Stimulated activated naive CD8-positive, alpha-beta T cell treated with anti-CD3 and anti-CD28 coated beads, Interleukin-15, amount 100 ng/mL, for 72 hours (primary cell): ENCODE measurements at places on chromosomes 7 and 10.

DNA sequence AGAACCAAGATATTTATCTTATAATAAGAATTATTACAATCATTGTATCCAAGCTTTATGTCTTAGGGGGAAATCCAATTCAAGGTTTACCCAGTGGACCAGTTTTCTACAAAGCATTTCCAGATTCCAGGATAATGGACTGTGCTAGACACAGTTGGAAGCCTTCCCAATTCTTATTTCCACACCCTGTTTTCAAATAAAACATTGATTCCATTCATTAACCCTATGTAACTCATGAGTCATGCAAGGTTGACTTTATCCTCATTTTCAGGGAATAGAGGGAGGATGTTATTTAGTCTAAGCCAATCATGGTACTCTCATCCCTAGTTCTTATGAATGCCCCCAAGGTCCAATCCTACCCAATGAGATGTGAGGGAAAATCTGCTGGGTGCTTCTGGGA is 145.7 kb downstream of the RNLS start:
- no peak for DNase-seq

GRCh38 chr10:71279590-71280170 is 39.4 kb upstream of the SLC29A3 start:
- no peak for DNase-seq

GRCh38 chr7:151384352-151384697 is 25.5 kb downstream of the WDR86 start:
- no peak for DNase-seq

DNA sequence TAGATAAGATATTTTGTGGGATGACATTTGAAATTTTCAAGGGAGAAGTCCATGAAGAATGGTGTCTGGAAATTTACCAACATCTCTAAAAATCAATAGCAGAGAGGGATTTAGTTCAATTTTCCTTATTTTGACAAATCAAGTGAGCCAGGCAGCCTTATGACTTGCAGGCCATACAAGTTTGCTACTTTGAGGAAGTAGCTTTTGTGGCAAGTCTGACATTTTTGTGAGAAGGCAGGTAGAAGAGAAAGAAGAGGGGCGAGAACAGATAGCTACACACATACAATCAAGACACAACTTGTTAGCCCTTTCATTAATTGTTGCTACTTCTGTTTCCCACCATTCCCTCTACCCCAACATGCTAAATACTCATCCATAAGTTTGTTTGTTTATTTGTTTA is 74.5 kb upstream of the OIT3 start:
- DNase-seq: no peak

GRCh38 chr7:106603346-106603745 is 57.6 kb downstream of the CCDC71L start:
- DNase-seq: no peak

DNA sequence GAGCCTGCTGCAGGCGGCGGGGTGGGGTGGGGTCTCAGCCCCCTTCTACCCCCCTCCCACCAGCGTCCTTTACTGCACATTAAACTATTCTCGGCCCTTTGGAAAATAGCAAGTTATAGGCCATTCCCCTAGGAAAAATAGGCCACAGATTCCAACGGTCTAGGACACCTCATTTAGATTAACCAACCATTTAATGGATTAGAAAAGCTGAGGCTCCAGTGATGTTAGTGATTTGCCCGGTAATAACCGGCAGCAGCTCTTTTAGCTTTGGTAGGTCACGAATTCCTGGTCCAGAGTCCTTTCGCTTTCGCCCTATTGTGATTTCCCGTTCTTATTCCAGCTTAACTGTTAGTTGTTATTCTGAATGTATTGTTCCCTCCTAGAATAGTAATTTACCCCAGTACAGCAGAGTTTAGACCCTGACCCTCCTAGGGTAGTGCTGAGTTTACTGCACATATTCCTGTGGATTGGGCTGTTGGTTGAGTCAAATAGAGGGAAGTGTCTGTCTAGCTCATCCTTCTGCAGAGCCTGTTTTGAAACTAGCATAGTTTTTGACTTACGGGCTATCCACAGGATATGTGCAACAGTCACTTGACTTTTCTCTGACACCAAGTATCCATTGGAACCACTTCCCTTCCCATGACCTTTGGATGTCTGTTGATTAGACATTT is 754 bp downstream of the GSTO1 start:
- no peak for DNase-seq

DNA sequence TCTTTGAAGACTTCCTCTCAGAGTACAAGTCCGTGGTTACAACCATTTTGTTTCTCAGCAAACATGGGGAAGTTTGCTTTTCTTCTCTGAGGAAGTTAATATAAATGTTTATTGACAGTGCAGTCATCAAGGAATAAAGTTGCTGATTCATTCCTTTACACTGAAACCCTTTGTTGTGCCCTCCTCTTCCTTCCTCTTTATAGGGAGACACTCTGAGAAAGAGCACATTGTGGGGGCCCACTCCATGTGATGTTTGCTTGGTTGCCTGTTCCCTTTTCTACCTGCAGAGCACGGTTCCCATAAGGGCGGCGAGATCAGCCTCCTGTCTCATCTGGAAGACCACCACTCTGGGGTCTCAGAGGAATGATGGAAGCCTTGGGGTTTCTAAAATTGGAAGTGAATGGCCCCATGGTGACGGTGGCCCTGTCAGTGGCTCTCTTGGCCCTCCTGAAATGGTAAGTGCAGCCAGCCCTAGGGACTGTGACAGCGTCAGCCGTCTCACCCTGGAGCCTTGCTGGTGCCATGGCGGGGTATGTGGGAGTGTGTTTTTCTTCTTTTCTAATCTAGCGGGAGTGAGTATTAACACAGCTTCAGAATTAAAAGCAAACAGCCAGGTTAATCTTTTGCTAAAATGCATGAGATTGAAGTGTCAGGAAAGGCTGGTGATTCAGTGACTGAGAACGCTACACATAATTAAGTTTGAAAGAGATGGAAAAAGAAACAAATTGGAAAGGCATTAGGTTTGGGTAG is at the start of gene TBXAS1:
TBXAS1 (plus strand) TSS at position 240 of the 750 bp plus-strand sequence; CDS start at position 367, 127 bp downstream.
- DNase-seq: no peak
